ENCODE measurements at places on chromosomes 4 and X.

DNA sequence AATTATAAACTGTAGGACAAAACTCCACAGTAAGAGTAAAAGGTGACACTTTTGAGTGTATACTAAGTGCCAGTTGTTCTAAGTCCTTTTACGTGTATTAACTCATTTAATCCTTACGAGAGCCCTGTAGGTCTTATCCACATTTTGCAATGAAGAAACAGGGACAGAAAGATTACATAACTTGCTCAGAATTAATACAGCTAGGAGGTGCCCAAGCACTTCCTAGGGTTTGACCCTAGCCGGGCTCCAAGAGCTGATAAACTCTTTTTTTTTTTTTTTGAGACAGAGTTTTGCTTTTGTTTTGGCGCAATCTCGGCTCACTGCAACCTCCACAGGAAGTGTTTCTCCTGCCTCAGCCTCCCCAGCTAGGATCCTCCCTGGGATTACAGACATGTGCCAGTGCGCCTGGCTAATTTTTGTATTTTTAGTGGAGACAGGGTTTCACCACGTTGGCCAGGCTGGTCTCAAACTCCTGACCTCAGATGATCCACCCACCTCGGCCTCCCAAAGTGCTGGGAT lies 110.4 kb downstream of the UBE2K start:
- no peak for DNase-seq

GRCh38 chrX:109403922-109404321 lies 78.0 kb downstream of the GUCY2F start:
- DNase-seq: no peak

GRCh38 chrX:31604629-31605221 lies 532.9 kb upstream of the FTHL17 start:
- no peak for DNase-seq

DNA sequence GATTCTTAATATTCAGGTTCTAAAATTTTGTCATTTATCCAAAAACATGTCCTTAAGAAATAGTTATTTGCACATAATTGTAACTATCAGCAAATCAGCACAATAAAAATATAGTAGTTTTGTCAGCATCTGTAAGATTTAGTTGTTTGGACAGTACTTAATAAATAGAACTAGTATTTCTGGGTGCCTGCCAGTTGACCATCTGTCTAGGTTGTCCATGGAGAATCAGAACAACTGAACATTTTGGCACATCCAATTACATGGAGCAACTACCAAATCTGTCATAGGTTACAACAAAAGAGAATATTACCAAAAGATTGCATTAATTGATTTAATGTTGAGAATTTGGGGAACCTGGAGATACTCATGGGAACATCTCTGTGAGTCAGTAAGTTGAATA lies 305.5 kb upstream of the TACR3 start:
- no peak for DNase-seq

- no peak for DNase-seq
Measured at GRCh38 chrX:7062276-7062675, 85.2 kb upstream of the STS start.

DNA sequence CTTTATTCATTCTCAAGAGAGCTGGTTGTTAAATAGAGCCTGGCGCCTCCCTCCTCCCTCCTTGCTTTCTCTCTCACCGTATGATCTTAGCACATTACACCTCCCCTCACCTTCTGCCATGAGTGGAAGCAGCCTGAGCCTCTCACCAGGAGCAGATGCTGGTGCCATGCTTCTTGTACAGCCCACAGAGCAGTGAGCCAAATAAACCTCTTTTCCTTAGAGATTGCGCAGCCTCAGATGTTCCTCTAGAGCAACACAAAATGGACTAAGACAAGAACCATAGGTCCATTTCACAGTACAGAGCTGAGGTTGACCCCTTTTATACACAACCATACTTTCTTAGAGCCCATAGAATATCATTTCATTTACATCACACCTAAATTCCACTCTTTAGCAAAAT lies 10.1 kb upstream of the TMEM144 start:
- DNase-seq: no peak
